ENCODE measurements at places on chromosomes 7 and 10.
A peak's percentile ranks its signal among the peaks of the same experiment; 100 is the strongest.

DNA sequence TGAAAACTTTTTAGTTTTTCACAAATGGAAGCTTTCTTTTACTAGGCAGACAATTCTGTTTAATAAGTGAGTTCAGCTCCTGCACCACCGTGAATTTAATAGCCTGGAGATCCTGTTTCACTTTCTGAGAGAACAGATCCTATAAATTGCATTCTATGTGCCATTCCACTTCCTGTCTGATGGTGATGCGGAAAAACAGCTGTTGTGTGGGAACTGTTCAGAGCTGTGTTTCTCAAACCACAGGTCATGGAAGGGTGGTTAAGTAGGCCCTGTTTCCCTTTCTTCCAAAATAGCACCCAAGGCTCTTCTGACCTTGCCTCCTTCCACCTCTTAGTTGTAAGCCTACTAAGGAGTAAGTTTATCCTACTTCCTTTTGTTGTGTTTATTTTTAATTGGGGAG is 97.2 kb upstream of the DKK1 start:
- no peak for DNase-seq

DNA sequence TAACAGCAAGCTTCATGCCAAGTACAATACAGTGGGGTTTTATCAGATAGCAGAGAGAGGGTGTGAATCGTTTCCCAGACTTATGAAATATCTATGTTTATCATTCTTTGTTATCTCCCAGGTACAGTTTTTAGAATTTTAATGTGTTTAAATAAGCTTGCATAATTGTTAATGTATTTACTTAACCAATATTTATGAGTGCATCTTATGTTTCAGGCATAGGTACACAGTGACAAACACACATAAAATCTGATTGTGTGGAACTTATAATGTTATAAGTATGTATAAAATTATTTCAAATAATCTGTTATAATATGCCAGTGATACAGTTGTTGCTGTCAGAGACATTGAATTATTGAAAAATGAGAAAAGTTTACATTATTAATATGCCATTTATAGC is 1011.4 kb upstream of the C7orf33 start:
- DNase-seq = no peak

GRCh38 chr7:105060437-105060836 is 46.4 kb downstream of the KMT2E start:
- no peak for DNase-seq

- DNase-seq = no peak
Observed at GRCh38 chr10:98263088-98263487, 4.9 kb downstream of the LOXL4 start.

GRCh38 chr10:33355274-33355673 is 20.8 kb upstream of the NRP1 start:
- no peak for DNase-seq

DNA sequence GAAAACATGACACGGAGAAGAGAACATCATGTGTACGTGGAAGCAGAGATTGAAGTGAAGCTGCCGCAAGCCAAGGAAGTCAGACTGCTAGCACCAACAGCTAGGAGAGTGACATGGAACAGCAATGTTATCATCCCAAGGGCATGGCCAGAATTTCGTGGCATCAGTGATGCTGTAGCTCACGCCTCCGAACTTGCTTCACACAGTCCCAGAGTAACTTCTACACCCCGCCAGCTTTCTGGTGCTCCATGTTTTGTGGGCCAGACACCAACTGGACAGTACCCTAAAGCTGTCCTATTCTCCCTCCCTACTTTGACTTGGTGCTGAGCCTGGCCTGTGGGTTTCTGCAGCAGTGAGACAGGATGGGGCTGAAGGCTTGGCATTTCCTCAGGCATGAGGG is 33.0 kb upstream of the EMX2 start:
- DNase-seq = no peak

GRCh38 chr7:27462575-27463270 is 200.0 kb downstream of the HIBADH start:
- no peak for DNase-seq

- DNase-seq = no peak
Observed at GRCh38 chr10:85863301-85864172, 503.1 kb downstream of the GRID1 start.

- DNase-seq = no peak
Observed at GRCh38 chr7:43870316-43870715, 999 bp upstream of the MRPS24 start.

DNA sequence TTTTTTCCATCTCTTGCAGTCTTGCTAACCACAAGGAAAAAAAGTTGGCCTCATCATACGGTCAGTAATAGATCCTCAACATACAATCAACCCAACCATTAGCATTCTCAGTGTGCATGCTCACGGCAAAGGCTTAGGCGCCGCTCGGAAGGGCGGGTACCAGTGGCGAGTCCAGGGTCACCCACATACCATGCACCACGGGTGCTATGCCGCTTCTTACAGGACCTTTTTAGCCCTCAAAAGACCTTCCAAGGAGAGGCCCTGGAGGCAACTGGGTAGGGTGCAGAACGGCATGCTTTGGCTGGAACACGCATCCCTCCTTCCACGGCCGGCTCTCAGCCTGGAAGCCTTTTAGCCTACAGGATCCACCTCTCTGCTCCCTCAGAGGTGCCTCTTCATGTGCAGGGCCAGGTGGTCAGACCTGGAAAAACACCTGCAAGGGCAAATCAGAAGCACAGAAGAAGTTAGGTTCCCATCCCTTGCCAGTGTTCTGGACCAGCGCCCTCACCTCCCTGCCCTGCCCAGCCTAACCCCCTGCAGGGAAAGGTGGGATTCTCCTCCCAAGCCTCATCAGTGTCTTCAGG is 5.8 kb downstream of the KLF6 start:
- no peak for DNase-seq

GRCh38 chr10:49153971-49154370 is 20.1 kb upstream of the FAM170B start:
- DNase-seq = no peak

- no peak for DNase-seq
Observed at GRCh38 chr7:36130236-36130945, 22.7 kb upstream of the EEPD1 start.

DNA sequence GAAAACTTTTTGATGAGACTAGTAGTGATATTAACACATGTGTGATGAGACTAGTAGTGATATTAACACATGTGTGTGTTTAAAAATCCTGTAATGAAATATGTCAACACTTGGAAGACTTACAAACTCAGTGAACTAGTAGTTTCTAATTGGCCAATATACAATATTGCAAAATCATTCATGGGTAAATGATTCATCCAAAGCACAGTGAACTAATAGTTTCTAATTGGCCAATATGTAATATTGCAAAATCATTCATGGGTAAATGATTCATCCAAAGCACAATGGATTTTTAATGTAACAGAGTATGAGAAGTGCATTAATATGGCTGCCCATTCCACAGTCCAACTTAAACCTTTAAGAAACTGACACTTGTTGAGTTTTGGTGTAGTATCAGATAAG is 77.8 kb downstream of the ATAD1 start:
- DNase-seq = no peak

GRCh38 chr7:127908430-127909258 is 122.6 kb downstream of the LRRC4 start:
- no peak for DNase-seq

GRCh38 chr7:2732959-2733584 is 45.1 kb downstream of the AMZ1 start:
- no peak for DNase-seq

DNA sequence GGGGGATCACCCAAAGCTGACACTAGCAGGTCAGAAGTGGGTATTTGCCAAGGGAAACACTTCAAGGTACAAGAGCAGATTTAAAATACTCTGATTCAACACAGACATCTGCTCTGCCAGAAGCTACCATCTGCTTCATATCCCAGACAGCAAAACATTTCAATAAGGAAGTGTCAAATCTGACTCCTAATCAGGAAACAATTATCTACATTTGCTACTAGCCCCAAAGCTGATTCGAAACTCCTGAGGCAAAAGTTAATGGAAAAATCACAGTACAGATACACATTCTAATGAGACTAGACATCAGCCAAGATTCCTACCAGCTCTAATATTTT is 48.9 kb downstream of the PARD3 start:
- peak; percentile 63 for DNase-seq

GRCh38 chr10:71512761-71513539 is 116.2 kb downstream of the CDH23 start:
- no peak for DNase-seq

DNA sequence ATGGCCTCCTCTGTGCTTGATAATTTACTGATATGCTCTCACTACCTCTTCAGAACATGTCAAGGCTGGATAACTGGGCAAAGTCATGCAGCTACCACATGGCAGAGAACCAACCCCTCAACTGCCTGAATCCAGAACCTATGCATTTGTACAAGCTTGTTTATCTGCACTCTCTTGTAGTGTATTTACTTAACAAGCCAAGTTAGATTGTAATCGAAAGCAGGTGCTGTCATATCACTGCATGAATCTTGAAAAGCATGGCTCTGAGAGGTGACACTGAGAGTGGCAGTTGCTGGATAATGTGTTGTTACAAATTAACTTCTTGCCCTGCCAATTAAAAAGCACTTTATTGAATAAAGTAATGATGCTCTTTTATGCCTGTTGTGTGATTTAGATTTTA is 588.6 kb downstream of the NRG3 start:
- DNase-seq = no peak

- DNase-seq = no peak
Observed at GRCh38 chr7:146346096-146346495, 229.5 kb downstream of the CNTNAP2 start.

GRCh38 chr10:16381083-16381482 is 55.7 kb upstream of the PTER start:
- no peak for DNase-seq

DNA sequence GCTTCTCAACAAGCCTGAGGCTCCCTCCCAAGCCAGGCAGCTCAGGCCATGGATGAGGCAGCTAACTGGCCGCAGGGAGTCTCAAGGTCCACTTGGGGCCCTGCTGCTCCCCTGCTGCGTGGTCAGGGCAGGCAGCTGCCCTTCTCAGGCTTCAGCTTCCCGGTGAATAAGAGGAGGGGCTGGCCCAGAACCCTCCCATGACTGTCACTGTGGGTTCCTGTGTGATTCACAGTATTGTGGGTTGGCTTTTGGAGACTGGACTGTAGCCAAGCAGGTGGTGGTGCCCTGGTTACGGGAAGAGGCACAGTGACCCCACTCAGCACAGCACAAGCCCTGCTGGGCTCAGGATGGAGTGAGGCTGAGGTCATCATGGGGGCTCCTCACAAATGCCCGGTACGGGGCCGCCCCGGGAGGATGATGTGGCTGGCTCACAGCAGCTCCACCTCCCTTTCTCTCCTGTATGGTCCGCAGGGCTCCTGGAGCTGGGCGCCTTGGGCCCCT is 189.8 kb downstream of the HECW1 start:
- DNase-seq = no peak

GRCh38 chr7:41817386-41817785 is 114.5 kb upstream of the INHBA start:
- DNase-seq = no peak

DNA sequence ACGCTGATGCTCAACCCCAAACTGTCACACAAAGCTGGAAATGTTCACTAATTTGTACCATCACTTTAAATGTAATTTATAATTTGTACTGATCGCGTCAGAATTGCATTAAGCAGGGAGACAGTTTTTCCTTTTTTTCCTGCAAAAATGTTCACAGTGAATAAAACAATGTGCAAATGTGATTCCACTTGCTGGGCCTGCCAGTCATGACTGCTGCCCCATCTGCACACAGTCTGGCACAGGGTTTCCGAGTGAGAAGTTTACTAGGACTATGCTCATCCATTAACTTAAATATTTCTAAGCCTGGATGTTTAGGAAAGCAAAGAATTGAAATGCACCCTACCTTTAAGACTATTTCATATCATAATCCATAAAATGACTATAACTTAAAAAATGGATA is 99.6 kb downstream of the SORBS1 start:
- no peak for DNase-seq

DNA sequence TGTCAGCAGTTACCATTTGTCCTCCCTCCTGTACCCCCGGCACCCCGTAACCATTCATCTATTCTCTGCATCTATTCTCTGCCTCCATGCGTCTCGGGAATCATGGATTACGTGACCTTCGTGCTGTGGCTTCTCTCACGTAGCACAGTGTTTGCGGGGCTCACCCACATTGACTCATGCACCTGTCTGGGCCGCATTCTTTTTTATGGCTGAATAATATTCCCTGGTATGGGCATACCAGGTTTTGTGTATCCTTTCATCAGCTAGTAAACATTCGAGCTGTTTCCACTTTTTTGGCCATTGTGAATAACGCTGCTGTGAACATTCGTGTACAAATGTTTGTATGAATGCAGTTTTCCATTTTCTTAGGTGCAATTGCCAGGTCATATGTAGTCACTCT is 17.7 kb downstream of the CUX1 start:
- no peak for DNase-seq

DNA sequence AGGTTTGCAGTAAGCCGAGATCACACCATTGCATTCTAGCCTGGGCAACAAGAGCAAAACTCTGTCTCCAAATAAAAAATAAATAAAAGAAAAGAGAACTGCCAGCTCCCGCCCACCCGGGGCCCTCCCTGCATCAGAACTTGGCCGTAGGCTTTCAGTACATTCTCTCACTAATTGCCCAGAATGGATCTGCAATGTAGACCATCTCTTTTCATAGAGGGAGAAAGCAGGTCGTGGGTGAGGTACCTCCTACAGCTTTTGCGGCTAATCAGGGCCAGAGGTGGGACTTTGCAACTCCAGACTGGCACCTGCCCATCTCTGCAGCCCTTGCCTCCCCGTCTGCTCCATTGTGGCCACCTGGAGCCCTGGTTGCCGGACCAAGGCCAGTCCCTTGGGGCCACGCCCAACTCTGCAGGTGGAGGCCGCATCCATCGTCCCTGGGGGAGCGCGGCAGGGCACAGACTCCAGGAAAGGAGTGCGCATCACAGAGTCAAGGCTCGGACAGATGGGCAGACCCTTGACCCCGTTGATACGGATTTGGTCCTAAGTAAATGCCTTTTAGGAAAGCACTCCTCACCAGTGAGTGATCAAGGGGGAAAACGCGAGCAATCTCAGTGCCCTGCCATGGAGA is 179.1 kb upstream of the SH2B2 start:
- no peak for DNase-seq

DNA sequence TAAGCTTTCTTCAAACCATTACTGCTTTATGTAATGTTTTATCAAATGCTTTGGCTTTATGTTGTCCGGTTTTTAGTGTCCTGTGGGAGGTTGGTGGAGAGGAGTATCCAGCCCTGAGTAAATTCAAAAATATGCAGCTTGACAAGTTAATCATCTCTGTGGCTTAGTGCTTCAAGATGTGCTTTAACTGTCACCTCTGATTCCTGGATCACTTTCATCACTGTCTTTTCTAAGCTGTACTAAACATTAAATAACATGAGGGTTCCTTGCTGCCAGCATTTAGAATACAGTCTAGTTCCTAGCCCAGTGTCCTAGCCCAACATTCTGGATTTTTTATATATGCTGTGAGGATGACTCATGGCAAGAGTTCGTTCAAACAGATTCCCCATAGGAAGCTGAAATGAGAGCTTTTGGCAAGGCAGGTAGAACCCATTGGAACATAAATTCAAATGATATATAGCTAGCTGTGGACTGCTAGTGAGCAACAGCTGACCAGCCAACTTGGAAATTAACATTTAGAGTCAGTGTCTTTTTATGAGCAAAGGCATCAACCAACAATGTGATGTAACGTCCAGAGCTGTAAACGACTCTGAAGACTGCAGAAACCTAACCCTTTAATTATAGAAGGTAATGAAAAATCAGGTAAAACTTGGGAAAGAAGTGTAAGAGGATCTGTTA is 80.6 kb upstream of the OIT3 start:
- DNase-seq = no peak
